GM18507 (cell line): ENCODE measurements at places on chromosomes 2 and 18.

- no peak for DNase-seq
Observed at GRCh38 chr2:201205515-201205849, 22.5 kb downstream of the CASP10 start.

- DNase-seq = no peak
Observed at GRCh38 chr2:70258532-70258875, 567 bp downstream of the PCYOX1 start.

GRCh38 chr18:61882296-61883004 lies 10.4 kb downstream of the RNF152 start:
- DNase-seq = no peak

DNA sequence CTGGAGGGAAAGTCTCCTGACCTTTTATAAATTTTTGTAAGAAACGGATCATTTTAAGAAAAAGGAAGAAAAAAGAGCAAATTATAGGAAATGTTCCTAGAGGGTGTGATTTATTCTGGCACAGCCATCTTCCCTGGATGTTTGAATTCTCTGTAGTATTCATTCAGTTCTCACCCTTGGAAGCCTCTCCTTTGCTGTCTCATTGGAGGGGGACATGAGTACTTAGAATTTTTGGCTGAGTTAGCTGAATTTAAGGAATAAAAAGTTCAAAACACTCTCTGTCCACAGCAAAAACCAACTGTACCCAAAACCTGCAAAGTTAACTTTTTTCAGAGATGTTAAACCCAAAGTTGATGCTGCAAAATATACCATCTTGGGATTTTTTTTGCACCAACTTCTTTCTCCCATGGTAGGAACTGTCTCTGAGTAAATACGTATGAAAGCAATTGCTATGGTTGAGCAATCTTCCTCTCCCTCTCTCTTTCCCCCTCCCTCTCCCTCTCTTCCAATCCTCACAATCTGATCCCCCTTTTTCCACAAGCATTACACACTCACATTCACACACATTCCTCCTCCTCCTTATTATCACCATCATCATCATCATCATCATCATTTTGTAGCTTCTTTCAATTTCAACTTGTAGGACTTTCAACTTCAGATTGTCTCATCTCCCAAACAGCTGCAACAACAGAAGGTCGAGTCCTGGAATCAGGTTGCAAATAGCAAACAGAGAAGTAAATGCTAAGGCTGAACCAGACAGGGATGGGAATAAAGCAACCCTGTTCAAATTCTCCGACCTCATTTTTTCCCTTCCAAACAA lies 183.7 kb downstream of the GFPT1 start:
- DNase-seq = no peak
